CD4-positive, alpha-beta T cell treated with Interleukin-6 at 100 ng/mL for 8 hours (primary cell): ENCODE measurements at places on chromosomes 1 and 21.

DNA sequence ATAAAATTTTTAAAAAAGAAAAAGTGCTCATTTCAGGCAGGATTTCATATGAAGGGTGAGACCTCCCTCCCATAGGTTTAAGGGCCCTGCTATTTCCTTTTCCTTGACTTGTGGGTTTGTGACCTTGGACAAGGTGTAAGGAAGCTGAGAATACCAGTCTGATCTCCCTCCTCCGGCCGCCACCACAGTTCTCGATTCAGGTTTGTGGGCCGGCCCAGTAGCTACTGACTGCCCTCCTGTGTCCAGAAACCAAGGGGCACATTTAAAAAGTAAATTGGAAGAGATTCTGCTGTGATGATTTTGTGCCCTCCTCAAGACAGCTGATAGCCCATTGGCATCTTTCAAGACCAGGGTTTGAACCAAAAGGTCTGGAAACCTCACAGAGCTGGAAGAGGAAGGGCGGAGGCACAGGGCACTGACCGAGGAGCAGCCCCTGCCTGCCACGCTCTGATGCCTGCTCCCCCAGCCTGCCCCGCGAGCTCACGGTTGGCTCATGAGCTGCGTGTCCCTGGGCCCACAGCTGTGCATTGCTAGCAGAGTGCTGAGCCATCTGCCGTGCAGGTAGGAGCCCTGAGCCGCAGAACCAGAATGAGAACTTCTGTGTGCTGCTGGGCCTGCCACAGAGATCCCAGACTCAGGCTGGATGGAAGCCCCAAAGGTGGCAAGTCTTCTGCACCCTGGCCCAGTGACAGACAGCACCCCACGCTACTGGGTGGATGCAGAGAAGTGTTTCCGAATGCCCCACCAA is 348.7 kb downstream of the NPHP4 start:
- DNase-seq: no peak

- no peak for DNase-seq
Measured at GRCh38 chr21:44424608-44425306, 30.6 kb upstream of the LRRC3 start.

GRCh38 chr1:231359113-231359512 is 21.0 kb downstream of the SPRTN start:
- no peak for DNase-seq

- no peak for DNase-seq
Measured at GRCh38 chr1:196638466-196638865, 13.4 kb upstream of the CFH start.

DNA sequence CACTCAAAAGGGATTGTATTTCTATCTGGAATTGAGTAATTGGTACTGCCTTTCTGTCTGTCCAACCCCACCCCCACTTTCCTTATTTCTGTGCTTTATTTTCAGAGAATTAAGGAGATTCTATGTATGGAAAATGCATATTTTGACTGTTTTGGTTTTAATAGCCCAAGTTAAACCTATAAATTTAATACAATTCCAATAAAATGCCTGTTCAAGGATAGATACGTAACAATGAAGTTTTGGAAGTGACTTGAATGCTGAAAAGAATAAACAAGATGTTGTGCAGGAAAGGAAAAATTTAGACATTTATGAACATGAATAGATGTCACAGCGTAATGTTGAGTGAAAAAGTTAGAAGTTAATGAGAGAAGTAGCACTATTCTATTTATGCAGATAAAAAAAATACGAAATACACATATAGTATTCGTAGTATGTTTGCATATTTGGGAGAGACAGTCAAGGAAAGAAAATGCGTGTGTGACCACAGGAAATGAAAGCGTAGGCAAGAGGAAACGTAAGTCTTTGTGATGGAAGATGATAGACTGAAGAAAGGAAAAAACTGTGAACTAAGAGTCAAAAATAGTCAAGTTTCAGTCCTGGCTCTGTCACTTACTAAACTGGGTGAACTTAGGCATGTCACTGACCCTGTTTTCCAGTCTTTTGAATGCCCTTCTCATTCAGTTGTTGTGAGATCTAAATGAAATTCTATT is 62.1 kb downstream of the MEF2D start:
- DNase-seq: no peak

DNA sequence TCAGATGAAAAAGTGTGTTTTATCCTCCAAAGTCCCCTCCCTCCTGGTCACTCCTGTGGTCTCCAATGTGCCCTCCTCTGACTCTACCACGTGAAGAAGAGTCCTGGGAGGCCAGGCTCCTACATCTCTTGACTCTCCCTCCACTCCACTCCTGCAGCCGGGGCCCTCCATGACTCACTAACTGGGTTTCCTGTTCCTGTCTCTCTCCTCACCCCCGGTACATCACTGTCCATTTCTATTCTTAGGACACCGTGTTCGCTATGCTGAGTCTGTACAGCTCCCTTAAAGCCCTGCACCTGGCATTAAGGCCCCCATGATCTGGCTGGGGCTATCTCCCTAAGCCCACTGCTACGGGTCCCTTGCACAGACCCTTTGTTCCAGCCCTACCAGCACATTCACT is 93.4 kb downstream of the BCAR3 start:
- no peak for DNase-seq

- no peak for DNase-seq
Measured at GRCh38 chr1:229596925-229597699, 28.8 kb downstream of the TAF5L start.

GRCh38 chr1:184483101-184483683 is 96.4 kb downstream of the C1orf21 start:
- no peak for DNase-seq

DNA sequence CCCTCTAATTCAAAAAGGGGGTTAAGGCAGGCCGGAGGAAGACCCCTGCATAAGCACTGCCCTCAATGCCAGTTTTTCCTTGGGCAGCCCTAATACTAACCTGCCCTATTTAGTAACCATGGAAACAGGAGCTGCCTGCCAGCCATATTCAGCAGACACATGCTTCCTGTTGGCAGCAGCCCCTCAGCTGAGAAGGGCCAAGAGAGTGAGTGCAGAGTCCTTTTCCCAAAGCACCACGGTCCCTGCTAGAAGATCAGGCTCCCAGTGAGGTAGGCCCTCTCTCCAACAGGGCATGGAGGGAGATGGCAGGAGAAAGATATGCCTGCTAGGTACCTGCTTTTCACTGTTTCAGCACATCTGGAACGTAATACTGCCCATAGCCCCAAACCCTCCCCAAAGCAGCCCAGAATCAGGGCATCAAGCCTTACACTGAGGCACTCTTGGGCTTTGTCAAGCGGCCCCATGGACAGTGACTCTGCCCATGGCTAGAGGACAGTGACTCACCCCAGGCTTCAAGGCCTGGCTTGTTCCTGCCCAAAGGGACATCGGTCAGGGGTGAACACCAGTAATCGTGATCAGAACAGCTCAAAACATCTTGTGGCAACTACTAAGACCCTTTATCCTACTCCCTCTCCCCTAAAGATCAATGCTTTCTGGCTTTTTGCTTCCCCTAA is 64.5 kb downstream of the BCAR3 start:
- DNase-seq: no peak

DNA sequence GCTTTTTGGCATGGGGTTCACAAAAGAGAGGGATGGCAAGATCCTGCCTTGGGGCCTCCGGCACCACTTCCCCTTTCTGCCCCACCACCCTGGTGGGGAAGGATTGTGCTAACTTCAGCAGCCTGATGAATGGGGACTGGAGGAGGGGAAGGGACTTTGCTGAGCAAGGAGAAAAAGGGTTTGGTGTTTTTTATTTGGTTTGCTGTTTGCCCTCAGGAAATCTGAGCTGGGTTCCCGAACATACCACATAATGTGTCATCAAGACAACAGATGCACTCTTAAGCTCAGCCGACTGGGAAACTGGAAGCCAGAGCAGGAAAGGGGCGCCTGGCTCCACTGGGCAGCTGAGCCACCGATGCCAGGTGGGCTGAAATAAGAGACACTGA is 19.8 kb downstream of the OLFML2B start:
- no peak for DNase-seq

DNA sequence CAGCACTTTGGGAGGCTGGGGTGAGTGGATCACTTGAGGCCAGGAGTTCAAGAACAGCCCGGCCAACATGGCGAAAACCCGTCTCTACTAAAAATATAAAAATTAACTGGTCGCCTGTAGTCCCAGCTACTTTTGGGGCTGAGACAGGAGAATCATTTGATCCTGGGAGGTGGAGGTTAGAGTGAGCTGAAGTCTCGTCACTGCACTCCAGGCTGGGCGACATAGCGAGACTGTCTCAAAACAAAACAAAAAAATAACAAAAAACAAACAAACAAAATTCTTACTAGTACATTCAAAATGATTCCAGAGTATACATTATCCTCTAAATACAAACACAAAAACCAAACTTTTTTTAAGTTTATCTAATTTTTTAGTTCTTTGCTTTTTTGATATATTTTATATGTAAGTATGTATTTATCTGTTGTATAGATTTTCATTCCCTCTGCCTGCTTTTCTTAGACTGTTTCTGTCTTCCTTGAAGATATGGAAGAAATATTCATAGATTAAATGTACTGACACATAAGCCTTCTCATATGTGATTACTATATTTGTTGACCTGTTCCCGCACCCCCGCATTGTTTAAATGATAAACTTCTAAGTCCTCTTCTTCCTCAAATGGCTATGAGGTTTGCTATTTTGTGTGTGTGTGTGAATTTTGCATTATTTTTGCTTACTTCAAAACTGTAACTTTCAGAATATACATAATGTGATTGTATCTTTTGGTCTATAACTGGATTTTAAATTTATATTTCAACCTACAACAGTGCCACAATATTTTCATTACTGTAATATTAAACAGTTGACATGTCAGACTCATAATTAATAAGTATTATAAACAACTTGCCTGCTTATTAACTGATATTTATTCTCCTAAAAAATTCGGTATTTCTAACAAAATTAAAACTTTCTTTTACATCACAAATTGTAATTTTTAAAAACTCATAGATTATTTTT is 1674.1 kb upstream of the B3GALT2 start:
- DNase-seq: no peak

DNA sequence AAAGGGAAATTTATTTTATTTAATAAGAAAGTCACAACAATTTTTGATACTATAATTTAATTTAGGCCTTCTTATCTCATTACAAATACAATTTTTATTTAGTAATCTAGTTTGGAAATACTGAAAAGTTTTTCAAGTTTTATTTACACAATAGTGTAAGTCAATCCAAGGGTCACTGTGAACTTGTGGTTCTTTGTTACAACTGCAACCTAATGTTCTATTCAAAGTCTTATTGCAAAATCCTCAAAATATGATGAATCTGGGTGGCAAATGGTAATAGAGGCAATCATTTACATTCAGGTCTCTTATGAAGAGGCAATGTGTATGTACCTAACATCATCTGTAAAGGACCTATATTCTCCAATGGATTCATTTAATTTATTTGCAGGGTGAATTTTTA is 421.2 kb downstream of the DPYD start:
- no peak for DNase-seq

DNA sequence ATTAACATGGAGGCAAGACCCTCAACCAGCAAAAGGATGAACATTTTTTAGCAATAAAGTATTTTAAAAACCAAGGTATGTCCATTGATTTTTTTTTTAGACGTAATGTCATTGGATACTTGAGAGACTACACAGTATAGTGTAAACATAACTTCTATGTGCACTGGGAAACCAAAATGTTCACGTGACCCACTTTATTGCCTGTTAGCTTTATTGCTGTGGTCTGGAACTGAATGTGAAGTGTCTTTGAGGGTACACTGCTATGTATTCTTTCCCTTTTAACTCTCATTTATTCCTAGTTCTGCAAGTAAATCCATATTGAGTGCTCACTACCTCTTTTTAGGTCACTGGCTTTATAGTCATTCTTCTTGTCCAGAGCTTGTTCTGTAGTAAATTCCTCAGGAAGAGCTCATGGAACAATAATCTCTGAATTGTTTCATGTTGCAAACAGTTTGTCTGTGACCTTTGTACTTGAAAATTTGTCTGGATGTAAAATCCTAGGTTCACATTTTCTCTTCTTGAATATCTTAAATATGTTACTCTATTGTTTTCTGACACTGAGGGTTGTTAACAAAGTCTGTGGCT is 20.6 kb downstream of the ABCD3 start:
- DNase-seq: no peak

- no peak for DNase-seq
Measured at GRCh38 chr1:103942029-103942428, 192.3 kb downstream of the AMY1C start.

- no peak for DNase-seq
Measured at GRCh38 chr1:225917101-225917500, 6.9 kb downstream of the PYCR2 start.

GRCh38 chr1:162292422-162292849 is 84.2 kb downstream of the SPATA46 start:
- DNase-seq: no peak

- DNase-seq: no peak
Measured at GRCh38 chr1:24410750-24411149, 2.8 kb downstream of the STPG1 start.

GRCh38 chr1:33152685-33153432 is 29.0 kb downstream of the TRIM62 start:
- DNase-seq: no peak

DNA sequence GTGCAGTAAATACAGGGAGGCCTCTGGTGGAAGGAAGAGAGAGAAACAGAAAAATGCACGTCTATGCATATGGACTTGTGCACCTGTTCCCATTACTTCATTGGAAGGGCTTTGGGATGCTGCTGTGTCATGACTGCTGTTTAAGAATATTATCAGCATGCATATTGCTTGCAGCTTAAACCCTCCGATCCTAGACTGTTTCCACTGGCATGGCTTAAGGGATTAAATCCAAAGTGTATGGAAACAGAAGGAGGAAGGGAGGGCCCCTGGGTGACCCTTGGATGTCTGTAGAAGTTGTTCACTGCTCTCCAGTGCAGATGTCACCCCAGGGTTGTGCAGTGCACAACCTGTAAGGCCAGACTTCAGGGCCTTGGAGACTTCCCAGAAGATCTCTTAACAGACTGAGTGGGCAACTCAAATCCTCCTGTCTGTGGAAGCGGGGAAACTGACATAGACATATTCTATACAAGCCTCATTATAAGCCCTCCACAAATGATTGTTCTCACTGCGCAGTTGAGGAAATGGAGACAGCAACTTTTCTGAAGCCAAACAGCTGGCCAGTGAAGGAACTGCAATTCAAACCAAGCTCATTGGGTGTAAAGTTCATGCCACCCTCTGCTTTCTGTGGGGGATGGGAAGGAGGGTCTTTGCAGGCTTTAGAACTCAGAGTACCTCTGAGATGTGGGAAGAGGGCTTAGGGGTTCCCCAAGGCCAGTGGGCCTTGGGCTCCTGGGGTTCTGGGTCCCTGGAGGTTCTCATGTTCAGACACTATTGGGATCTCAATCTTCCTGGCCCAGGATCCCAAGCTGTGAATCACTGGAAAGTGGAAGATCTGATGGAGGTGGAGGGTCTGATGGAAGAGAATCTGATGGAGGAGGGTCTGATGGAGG is 73.8 kb downstream of the UMODL1 start:
- DNase-seq: no peak

- DNase-seq: no peak
Measured at GRCh38 chr1:170634824-170635410, 29.0 kb upstream of the PRRX1 start.
